ENCODE measurements at places on chromosomes 11 and 22.
A peak's percentile ranks its signal among the peaks of the same experiment; 100 is the strongest.

DNA sequence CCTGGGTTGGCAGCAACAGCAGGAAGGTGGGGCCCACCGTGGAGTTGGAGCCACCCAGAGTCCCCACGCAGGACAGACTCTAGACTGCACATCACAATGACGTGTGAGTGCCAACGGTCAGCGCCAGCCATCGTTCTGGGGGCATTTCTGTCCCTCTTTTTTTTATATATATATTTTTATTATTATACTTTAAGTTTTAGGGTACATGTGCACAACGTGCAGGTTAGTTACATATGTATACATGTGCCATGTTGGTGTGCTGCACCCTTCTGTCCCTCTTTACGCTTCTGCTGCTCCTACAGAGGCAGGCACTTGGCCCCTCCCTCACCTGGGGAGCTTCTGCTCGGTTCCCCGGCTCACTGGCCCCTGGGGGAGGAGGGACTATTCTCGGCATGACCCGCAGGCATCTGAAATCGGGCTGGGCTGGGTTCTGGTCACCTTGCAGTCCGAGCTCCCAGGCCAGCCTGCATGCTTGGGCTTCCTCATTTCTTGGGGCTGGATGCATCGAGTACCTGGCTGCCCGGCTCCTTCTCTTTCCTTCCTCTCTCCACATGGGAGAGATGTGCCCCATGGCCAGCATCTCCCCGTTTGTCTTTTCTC is 787.4 kb downstream of the TBC1D22A start:
- H3K36me3 ChIP-seq = no peaks in the 10 kb centered on the region
- no peak overlapping the region for H3K27ac ChIP-seq
- peaks cover 2% of the 10 kb centered on the region for H3K27me3 ChIP-seq
- no peaks in the 10 kb centered on the region for H3K4me1 ChIP-seq

- no peaks in the 10 kb centered on the region for H3K4me1 ChIP-seq
- H3K27ac ChIP-seq = no peak overlapping the region
- H3K36me3 ChIP-seq = no peaks in the 10 kb centered on the region
- DNase-seq = no peak
- no peak overlapping the region for H3K4me3 ChIP-seq
These were observed 55.5 kb upstream of the SLC5A12 start for GRCh38 chr11:26777372-26777808.

DNA sequence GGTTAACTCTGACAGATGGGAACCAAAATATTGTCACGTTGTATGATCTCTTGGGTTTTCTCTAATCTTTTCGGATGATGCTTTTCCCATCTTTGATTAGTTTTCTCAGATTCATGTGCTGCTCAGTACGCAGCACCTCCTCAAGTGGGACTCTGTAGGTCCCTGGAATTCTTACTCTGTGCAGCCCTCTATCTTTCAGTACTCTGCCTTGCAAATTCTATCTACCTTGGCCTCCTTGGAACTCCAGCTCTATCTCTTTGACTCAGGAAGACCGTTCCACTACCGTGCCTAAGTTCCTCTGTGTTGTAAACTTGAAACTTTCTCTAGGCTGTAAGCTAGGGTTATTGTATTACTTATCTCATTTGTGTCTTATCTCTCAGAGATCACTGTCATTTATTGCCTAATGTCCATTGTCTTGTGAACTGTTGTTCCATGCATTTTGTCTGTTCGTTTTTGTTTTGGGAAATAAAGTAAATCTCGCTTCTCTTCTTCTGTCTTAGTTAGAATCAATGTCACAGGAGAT is 20.1 kb upstream of the CHORDC1 start:
- H3K27me3 ChIP-seq = no peaks in the 10 kb centered on the region
- no peak overlapping the region for H3K27ac ChIP-seq
- H3K36me3 ChIP-seq = no peaks in the 10 kb centered on the region
- no peak overlapping the region for H3K4me3 ChIP-seq
- DNase-seq = no peak

DNA sequence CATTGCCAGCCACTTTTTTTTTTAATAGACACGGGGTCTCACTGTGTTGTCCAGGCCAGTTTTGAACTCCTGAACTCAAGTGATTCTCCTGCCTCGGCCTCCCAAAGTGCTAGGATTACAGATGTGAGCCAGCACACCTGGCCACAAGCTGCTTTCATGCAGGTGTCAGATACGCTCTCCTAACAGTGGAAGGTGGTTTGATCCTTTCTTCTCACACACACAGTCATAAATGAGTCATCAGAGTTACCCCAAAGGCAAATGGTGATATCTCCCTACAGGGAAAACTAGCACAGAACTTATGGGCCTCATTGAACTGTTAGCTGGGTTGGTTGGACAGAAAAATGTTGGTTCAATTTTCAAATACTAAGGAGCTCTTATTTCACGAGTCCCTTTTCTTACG is 38.2 kb upstream of the UBASH3B start:
- no peaks in the 10 kb centered on the region for H3K4me1 ChIP-seq
- H3K4me3 ChIP-seq = no peak overlapping the region
- no peaks in the 10 kb centered on the region for H3K36me3 ChIP-seq
- H3K27ac ChIP-seq = no peak overlapping the region
- no peak for DNase-seq

DNA sequence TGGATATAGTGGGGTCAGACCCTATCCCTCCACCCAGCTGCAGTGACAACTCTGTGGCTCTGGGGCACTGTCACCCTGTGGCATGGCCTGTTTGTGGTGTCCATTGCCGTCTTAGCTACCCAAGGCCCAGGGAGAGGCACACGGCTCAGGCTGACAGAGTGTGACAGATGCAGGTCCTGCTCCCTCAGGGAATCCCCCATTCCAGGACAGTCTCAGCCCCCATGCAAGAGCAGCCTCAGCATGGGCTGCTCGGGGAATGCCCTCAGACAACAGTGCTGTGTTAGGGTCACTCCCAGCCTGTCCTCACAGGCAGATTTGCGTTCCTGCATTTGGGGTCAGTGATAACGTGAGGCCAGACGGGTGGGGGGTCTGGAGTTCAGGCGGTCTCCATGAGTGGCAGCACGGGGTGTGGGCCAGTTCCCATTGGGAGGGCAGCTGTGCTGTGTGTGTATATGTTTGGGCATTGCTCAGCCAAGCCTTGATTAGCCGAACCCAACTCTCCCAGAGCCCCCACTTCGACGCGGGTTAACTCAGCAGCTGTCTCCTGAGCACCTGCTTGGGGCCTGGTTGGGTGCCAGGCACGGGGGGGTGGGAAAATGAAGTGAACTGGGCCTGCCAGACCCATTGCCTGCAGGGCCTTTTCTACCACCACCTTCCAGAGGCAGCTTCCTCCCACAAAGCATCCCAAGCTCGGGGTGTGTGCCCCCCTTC is 5.3 kb upstream of the KCNQ1OT1 start:
- H3K27me3 ChIP-seq = no peaks in the 10 kb centered on the region
- no peak overlapping the region for H3K27ac ChIP-seq
- no peak for DNase-seq
- H3K4me3 ChIP-seq = no peak overlapping the region
- no peaks in the 10 kb centered on the region for H3K36me3 ChIP-seq

DNA sequence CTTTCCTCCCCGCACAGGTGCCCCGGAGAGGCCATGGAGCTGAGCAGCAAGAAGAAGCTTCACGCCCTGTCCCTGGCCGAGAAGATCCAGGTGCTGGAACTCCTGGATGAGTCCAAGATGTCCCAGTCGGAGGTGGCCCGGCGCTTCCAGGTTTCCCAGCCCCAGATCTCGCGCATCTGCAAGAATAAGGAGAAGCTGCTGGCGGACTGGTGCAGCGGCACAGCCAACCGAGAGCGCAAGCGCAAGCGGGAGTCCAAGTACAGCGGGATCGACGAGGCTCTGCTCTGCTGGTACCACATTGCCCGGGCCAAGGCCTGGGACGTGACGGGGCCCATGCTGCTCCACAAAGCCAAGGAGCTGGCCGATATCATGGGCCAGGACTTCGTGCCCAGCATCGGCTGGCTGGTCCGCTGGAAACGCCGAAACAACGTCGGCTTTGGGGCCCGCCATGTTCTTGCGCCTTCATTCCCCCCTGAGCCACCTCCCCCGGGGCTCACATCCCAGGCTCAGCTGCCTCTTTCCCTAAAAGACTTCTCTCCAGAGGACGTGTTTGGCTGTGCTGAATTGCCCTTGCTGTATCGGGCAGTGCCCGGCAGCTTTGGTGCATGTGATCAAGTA is 1.3 kb downstream of the TIGD3 start:
- no peak overlapping the region for H3K27ac ChIP-seq
- peaks cover 19% of the 10 kb centered on the region for H3K36me3 ChIP-seq
- DNase-seq = peak; percentile 43
- peaks cover 20% of the 10 kb centered on the region for H3K4me1 ChIP-seq
- peak overlapping the region; percentile 61 for H3K4me3 ChIP-seq

DNA sequence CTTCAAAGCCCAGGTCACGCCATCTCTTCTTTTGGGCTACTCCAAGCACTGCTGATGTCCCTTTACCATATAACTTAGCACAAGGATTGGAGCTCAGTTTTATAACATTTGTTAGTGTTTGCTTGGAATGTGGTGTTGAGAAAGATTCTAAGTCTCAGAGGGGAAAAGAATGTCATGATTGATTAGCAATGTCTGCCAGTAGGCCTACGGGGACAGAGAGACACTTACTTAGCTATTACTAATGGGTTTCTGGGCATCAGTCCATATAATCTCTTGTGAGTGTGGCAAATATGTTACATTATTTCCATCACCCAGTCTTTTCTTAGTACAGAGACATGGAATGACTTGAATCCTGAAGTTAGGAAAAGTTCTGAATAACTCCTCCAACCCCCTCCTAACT is 75.4 kb upstream of the FSHB start:
- H3K27me3 ChIP-seq = no peaks in the 10 kb centered on the region
- DNase-seq = no peak
- H3K4me1 ChIP-seq = no peaks in the 10 kb centered on the region
- H3K4me3 ChIP-seq = no peak overlapping the region

- no peaks in the 10 kb centered on the region for H3K36me3 ChIP-seq
- H3K4me3 ChIP-seq = no peak overlapping the region
- no peaks in the 10 kb centered on the region for H3K27me3 ChIP-seq
- H3K4me1 ChIP-seq = no peaks in the 10 kb centered on the region
- DNase-seq = no peak
These were observed 6.4 kb upstream of the UBASH3B start for GRCh38 chr11:122649116-122649515.

DNA sequence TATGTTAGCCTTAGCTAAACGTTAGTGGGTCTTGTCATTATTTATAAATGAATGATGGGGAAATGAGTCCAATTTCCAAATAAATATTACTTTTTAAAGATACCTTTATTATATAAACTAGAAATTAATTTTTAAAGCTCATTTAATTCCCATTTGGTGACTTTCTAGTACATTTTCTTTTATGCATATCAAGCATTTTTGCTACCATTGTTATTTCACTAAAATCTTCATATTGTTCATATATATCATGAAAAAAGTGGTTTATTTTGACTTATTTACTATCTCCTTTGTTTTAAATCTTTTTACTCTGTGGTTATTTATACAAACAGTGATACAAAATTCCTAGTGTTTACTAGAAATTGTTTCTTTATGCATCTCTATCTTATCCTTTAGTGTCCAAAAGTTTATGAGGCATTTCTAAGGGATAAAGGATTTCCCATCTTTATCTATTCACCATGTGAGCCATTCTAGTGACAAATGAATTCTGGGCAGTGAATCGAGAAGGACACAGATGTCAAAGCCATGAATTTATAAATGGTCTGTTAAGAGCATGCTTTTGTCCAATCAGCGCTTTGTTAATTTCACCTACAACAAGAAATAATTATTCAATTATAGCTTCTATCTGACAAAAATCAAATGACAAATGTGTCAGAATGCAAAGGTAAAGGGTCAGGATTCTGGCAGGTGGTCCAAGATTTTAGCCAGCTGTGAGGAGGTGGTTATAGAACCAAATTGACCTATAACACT is 70.6 kb downstream of the PRMT3 start:
- H3K36me3 ChIP-seq = peaks cover 4% of the 10 kb centered on the region
- no peak overlapping the region for H3K27ac ChIP-seq
- DNase-seq = no peak
- H3K27me3 ChIP-seq = no peaks in the 10 kb centered on the region

- DNase-seq = no peak
- no peaks in the 10 kb centered on the region for H3K27me3 ChIP-seq
- H3K27ac ChIP-seq = no peak overlapping the region
- peaks cover 9% of the 10 kb centered on the region for H3K4me1 ChIP-seq
- H3K4me3 ChIP-seq = no peak overlapping the region
- H3K36me3 ChIP-seq = no peaks in the 10 kb centered on the region
These were observed 4.0 kb downstream of the KCNJ1 start for GRCh38 chr11:128862908-128863660.

DNA sequence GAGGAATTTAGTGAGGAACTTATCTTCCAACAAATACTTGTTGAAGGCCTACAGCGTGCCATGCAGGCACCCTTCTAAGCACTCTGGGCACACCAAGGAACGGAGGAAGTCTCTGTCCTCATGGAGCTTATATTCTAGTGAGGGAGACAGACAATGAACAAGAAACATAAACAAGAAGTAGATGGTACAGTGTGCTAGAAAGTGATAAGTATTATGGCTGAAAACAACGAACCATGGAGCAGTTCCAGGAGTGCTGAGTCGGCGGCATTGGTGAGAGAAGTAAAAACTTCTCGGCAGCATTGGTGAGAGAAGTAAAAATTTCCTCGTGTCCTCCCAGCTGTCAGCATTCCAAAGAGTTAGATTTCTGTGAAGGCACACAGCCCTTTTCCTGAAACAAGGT is 53.2 kb downstream of the FAM76B start:
- no peaks in the 10 kb centered on the region for H3K36me3 ChIP-seq
- no peak overlapping the region for H3K27ac ChIP-seq
- H3K4me1 ChIP-seq = peaks cover 6% of the 10 kb centered on the region
- DNase-seq = no peak

- H3K27ac ChIP-seq = peak overlapping the region; percentile 59
- H3K4me3 ChIP-seq = peak overlapping the region; percentile 56
- H3K4me1 ChIP-seq = peaks cover 23% of the 10 kb centered on the region
- no peaks in the 10 kb centered on the region for H3K27me3 ChIP-seq
- no peak for DNase-seq
- H3K36me3 ChIP-seq = no peaks in the 10 kb centered on the region
These were observed 924 bp downstream of the YPEL1 start for GRCh38 chr22:21734540-21735199.

DNA sequence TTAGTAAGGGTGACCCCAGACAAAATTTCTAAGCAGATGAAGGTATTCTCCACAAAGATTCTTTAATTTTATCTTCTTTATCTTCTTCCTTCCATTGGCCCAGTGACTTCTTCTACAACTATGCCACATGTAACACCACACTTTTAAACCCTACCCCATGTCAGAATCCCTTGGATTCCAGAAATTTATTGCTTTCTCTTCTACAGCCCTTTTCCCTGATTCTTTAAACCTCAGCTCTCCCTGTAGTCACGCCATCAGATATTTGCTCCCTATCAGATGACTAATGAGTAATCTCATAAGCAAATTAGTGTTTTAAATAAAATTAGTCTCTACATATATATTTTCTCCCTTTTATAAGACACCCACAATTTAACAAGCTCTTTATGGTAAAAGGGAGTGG is 423.4 kb upstream of the CHORDC1 start:
- H3K4me1 ChIP-seq = no peaks in the 10 kb centered on the region
- H3K27ac ChIP-seq = no peak overlapping the region
- no peak for DNase-seq
- H3K4me3 ChIP-seq = no peak overlapping the region
- H3K36me3 ChIP-seq = no peaks in the 10 kb centered on the region
- no peaks in the 10 kb centered on the region for H3K27me3 ChIP-seq

Measured in CD4-positive, alpha-beta T cell (primary cell).